Stimulated activated CD8-positive, alpha-beta memory T cell treated with anti-CD3 and anti-CD28 coated beads, Interleukin-12 subunit alpha, Interleukin-12 subunit beta, amount 100 ng/mL, for 4 hours (primary cell): ENCODE measurements at places on chromosomes 7 and 10.

- no peak for DNase-seq
Observed at GRCh38 chr10:58645416-58646146, 132.9 kb downstream of the BICC1 start.

DNA sequence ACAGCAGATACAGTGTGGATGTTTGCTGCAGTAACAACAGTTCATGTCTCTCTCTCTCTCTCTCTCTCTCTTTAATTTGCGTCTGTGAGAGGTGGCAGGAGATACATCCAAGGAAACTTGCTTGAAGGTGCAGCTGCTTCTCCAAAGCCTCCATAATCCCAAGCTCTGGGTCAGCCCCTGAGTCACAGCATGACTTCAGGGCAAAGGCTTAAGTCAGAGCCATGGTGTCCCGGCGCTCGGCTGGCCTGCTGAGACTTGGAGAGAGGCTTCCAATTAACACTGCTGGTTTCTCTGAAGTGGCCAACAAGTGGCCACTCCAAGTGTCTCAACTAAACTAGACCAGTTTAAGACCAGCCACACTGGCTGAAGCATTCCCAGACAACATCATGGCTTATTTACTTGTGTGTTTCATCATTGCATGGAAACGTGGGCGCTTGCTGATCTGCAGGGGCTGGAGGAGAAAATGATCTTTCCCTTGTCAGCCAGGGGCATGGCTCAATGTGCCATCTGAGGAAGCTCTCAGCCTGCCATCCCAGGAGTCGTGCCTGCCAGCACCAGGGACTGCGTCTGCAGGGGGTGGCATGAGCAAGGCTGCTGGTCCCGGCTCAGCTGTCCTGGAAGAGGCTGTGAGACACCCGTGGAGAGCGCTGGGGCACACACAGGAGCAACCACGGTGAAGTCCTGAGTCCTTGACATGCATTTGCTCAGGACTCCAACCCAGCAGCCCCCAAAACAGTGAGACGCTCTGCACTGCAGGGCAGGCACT is 254.2 kb downstream of the COBL start:
- DNase-seq, result no peak

- DNase-seq, result no peak
Observed at GRCh38 chr10:61617586-61617985, 45.1 kb upstream of the CABCOCO1 start.

GRCh38 chr7:118312051-118312450 is 87.5 kb downstream of the ANKRD7 start:
- DNase-seq, result no peak

DNA sequence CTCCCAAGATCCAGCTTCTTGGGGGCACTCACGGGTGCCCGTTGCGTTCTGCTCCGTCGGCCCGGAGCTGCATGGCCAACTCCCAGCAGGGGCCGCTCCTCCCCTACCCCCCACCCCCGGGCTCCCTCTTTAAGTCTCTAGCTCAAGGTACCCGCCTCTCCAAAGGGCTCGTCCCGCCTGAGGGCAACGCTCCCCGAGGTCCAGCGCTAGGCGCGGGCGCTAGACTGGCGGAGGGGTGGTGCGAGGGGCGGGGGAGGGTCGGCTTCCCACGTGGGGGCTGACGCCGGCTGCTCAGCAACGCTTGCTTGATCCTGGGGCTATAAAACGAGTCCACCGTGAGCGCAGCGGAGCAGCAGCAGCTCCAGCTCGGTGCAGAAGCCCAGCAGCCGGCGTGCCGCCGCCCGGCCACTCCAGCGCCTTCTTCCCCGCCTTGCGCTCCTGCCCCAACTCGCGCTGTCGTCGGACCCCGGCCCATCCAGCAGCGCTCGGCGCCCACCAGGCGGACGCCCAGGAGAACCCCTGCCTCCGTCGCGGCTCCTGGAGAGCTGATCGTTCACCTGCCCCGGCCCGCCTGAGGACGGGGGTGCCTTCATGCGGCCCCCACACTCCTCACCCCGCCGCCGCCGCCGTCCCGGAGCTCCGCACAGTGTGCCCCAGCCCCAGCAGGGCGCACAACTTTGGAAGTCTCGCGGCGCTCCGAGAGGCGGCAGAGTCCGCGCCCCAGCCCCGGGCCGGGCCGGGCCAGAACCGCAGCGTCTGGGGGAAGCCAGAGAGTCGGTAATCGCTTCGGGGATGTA is at the start of gene ADRA2A:
TSS of gene ADRA2A (plus strand) at position 348 of the 797 bp plus-strand sequence. CDS start 968 bp downstream, outside the sequence.
- DNase-seq, result no peak

DNA sequence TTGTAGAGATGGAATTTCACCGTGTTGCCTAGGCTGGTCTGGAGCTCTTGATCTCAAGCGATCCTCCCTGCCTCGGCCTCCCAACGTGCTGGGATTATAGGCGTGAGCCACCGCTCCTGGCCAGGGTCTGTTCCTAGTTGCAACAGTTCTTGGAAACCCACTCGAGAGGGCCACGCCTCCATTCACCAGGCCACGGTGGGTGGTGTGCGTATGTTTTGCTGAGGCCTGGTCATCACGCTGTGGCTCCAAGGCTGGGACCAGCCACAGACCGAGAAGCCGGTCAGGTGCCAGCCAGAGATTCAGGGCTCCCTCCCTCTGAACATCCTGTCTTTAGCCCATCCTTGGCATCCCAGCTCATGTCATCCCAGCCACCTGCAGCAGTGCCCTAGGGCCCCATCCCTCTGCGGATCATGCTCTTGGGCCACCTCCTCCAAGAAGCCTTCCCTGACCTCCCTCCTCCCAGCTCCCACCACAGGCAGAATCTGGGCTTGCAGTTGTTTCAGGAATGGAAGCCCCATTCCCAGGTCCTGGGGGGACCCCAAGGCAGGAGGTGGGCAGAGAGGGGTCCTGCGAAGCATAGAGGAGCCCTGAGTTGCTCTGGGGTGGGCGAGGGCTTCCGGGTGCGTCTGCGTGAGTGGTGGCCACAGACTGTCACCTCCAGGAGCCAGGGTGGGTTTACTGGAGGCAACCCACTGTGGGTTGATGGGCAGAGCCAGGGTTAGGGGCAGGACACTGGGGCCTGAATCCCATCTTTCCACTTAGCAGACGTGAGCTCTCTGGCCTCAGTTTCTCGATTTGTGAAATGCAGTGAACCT is 5.2 kb downstream of the LAT2 start:
- DNase-seq, result no peak

DNA sequence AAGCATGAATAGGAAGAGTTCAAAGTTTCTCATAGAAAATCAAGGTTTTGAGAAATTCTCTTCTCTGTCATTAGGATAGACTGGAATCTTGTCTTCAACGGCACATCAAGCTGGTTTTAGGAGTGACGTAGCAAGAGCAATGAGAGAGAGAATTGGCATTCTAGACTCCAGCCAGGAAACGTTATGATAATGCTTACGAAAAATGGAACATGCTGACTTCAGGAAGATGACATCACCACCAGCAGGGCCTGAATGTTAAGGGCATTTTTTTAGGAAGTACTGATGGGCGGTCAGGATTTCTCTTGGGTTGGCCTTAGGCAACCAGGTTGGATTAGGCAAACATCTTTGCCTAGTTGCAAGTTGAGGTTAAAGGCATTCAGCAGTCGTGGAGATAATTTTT is 213.2 kb upstream of the CTBP2 start:
- no peak for DNase-seq

DNA sequence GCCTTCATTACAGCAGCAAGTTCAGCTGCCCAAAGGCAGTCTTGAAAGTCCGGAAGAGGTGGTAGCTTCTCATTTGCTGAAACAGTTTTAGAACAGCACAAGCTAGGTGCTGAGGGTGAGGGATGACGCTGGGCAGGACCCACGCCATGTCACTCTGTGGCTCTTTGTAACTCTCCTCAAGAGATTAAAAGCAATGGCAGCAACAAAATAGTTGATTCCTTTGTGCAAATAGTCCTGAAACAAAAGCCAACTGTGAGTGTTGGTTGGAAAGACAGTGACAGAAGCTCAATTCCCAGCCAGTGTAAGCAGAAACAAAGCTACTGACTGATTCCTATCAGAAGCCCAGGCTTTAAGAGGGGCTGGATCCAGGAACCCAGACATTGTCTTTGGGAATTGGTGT is 47.6 kb upstream of the AQP1 start:
- no peak for DNase-seq

GRCh38 chr10:34520084-34520483 is 295.0 kb downstream of the PARD3 start:
- no peak for DNase-seq

- DNase-seq, result no peak
Observed at GRCh38 chr7:142806022-142806356, 35.2 kb downstream of the PRSS2 start.

DNA sequence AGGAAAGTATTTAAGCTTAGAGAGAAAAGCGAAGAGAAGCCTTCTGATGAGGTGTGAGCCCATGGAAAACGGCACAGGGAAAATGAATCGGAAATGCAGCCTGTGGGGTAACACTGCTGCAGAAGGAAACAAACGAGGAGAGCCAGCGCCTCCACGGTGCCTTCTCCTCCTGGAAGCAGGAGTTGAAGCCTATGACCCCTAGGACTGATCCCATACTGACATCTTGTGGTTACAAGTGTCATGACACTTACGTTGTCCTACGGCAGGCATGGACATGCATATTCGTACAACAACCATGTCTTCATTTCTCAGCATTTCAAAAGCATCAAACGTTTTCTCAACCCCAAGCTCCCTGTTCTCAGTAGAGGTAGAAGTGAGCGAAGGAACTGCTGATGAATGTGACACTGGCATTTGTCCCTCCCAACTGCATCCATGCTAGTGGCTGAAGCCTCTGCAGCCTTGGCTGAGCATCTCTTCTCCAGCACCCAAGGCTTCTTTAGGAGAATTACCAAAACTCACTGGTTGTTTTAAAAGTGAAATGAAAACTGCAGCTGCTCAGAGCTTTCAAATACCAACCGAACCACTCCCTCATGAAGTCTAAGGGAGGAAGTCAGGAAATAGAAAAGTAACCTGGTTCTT is 160.2 kb downstream of the JAZF1 start:
- DNase-seq, result no peak

GRCh38 chr10:5078547-5079180 is 15.6 kb upstream of the AKR1C3 start:
- DNase-seq, result no peak

DNA sequence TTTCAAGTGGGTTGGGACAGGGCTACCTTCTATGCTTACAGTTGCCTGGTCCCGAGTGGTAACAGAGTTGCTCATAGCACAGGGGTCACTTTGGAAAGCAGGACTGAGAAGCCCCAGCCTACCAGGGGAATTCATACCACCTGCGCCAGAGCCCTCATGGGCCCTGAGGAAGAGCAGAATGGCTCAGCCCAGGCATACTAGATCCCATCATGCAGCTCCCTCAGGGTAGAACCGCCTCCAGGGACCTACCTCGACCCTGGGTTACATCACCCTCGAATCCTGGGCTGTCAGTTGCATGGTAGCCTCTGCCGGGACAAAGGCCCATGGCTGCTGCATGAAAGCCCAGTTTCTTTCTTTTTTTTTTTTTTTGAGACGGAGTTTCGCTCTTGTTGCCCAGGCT is 2.9 kb downstream of the CUEDC2 start:
- DNase-seq, result no peak

DNA sequence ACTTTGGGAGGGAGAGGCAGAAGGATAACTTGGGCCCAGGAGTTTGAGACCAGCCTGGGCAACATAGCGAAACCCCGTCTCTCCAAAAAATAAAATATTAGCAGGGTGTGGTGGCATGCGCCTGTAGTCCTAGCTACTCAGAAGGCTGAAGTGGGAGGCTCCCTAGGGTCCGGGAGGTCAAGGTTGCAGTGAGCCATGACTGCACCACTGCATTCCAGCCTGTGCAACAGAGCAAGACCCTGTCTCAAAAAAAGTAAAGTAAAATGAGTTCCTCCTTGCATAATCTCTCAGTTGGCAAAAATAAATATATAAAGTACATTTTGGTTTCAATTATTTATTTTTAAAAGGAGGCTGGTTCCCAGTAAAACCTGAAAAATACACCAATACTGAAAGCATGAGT is 11.8 kb downstream of the NANOS1 start:
- DNase-seq, result no peak

- DNase-seq, result peak; percentile 92
Observed at GRCh38 chr7:24979863-24980533, at the start of gene OSBPL3. OSBPL3 (minus strand) TSS chr7:24980178; CDS start chr7:24892472, 87,706 bp downstream.

DNA sequence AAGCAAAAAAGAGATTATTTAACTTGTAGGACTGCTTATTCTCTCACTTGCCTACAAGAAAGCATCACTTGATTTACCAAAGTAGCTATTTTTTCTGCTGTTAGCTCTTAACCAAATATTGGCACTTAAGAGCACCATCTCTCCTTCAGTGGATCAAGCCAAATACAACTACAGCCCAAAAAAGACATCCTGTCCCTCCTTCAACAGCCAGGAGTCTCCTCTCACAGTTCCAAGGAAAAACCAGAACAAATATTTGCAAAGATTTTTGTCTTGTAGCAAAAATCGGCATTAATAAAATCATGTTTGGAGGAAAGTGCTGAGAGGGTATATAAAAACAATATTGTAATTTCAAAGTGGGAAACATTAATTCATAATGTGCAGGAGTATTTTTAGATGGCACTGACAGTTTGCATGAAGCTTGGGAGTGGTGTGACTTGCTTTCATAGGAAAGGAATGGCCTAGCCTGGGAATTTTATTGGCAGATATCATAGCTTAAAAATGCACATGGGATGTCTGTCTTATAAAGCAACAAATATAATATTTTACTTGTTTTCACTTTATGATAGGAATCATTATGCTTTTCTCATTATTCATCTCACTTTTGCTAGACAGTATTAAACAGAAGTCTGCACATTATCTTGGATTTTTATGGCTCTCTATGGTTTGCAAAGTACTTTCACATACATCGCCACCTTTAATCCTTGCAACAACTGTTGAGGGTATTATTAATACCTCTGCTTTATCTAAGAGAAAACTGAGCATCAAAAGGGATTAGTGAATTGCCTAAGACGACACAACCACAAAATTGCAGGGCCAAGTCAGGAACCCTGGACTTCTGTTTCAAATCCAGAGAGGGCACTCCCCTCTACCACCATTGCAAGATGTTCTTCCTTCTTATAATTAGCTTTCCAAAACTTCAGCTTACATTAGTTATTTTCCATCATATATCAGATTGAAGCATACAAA is 103.5 kb downstream of the AGMO start:
- no peak for DNase-seq

GRCh38 chr7:24948739-24949138 is 31.2 kb downstream of the OSBPL3 start:
- DNase-seq, result no peak

- DNase-seq, result no peak
Observed at GRCh38 chr7:100682228-100682741, 8.7 kb downstream of the GNB2 start.

DNA sequence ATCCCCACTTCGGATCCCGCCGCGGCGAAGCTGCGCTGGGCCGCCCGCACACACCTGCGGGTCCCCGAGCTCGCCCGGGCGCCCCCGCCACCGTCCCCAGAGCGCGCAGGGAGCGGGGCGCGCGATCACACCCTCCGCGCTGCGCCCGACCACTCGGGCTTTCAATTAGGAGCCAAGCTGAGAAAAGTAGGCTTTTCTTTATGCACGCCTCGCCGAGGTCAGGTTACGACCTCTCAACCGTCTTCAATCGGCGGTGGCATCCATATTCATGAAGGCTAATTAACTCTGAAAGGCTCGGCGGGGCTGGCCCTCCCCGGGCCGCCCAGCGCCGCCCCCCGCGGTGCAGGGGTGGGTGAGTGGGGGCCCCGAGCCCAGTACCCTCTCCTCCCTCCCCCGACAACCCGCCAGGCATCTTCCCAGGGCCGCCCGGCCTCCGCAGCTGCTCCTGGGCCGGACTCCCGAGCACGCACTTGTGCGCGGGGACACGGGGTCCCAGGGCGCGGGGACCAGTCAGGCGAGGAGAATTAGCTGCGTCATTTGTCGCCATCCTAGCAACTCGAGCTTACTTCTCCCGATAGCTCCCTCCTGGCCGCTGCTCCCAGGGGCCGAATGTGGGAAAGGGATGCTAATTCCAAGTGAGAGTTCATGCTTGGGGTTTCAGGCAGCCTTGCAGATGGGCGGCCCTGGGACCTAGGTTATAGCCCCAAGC is 155.5 kb upstream of the LYZL2 start:
- DNase-seq, result peak; percentile 24

GRCh38 chr10:111117528-111118277 is 40.9 kb downstream of the ADRA2A start:
- no peak for DNase-seq
